Regular cardiac myocyte (primary cell): ENCODE measurements at places on chromosomes 2 and 18. TPM values are rescaled to one million over a fixed set of nuclear protein-coding genes. Genes with fewer than 3 reads are reported as not detected.

The GATA6 gene
- 16.5 and 35.0 TPM in 2 replicates for total RNA-seq

The SALL3 gene
- total RNA-seq, result under 0.01 and 0.19 TPM in 2 replicates

The NCKAP5 gene
- total RNA-seq, result 5.0 and 9.9 TPM in 2 replicates

The NFATC1 gene
- total RNA-seq, result 1.1 and 2.3 TPM in 2 replicates

The ALPG gene
- not detected in 2 replicates for total RNA-seq

The LHCGR gene
- not detected in 2 replicates for total RNA-seq

The SMAD7 gene
- total RNA-seq, result 40.1 and 47.9 TPM in 2 replicates

The PLEKHH2 gene
- total RNA-seq, result 2.7 and 11.6 TPM in 2 replicates

The FER1L5 gene
- total RNA-seq, result 0.96 and 2.3 TPM in 2 replicates

The INHBB gene
- total RNA-seq, result 0.85 TPM in 1 of 2 replicates, not detected in the other

The ELOA2 gene
- not detected in 2 replicates for total RNA-seq

The SUMO1 gene
- total RNA-seq, result 126 and 140 TPM in 2 replicates

The SGO2 gene
- total RNA-seq, result 3.7 and 28.6 TPM in 2 replicates

The ZNF397 gene
- 10.5 and 17.5 TPM in 2 replicates for total RNA-seq

The IL18R1 gene
- total RNA-seq, result 0.96 and 1.4 TPM in 2 replicates

The IMPA2 gene
- total RNA-seq, result 7.1 and 9.0 TPM in 2 replicates

The NYAP2 gene
- total RNA-seq, result not detected in 2 replicates

The GCKR gene
- 1.1 and 1.9 TPM in 2 replicates for total RNA-seq

The ARL5A gene
- total RNA-seq, result 67.9 and 82.6 TPM in 2 replicates

The CDH20 gene
- total RNA-seq, result under 0.01 and 0.28 TPM in 2 replicates

The RGPD3 gene
- 0.19 and 0.85 TPM in 2 replicates for total RNA-seq

The TBR1 gene
- under 0.01 TPM in 1 of 2 replicates, not detected in the other for total RNA-seq

The HRH4 gene
- total RNA-seq, result under 0.01 and 0.28 TPM in 2 replicates

The CXCR1 gene
- total RNA-seq, result not detected in 2 replicates

The M1AP gene
- total RNA-seq, result under 0.01 and 0.19 TPM in 2 replicates

The NGEF gene
- total RNA-seq, result 0.28 and 1.9 TPM in 2 replicates

The ADAM23 gene
- total RNA-seq, result 3.9 and 4.4 TPM in 2 replicates

The SIX2 gene
- total RNA-seq, result 2.0 and 2.7 TPM in 2 replicates

The PARD3B gene
- 2.7 and 9.9 TPM in 2 replicates for total RNA-seq

The KCTD1 gene
- 9.0 and 11.9 TPM in 2 replicates for total RNA-seq

The DYNAP gene
- total RNA-seq, result not detected in 2 replicates

The PIEZO2 gene
- total RNA-seq, result 2.9 and 5.1 TPM in 2 replicates

The RAB31 gene
- total RNA-seq, result 41.4 and 55.6 TPM in 2 replicates

The RNF181 gene
- total RNA-seq, result 230 and 232 TPM in 2 replicates

The TMEM237 gene
- total RNA-seq, result 61.2 and 71.7 TPM in 2 replicates

The TRAF3IP1 gene
- total RNA-seq, result 5.9 and 8.4 TPM in 2 replicates

The SLC66A2 gene
- total RNA-seq, result 38.3 and 45.1 TPM in 2 replicates

The PTRHD1 gene
- 25.5 and 28.8 TPM in 2 replicates for total RNA-seq

The SLC9A2 gene
- under 0.01 TPM in 1 of 2 replicates, not detected in the other for total RNA-seq

The CPLX4 gene
- not detected in 2 replicates for total RNA-seq

The DNAJC5G gene
- total RNA-seq, result not detected in 2 replicates

The MOGAT1 gene
- total RNA-seq, result not detected in 2 replicates

The FAM124B gene
- total RNA-seq, result 0.38 and 0.56 TPM in 2 replicates

The MYCN gene
- 0.28 TPM in 1 of 2 replicates, not detected in the other for total RNA-seq
